Activated CD8-positive, alpha-beta T cell treated with anti-CD3 and anti-CD28 coated beads for 36 hours (primary cell): ENCODE measurements at places on chromosomes 7 and 10.

- DNase-seq: no peak
These were observed 423.4 kb upstream of the DPP6 start for GRCh38 chr7:153628825-153629224.

DNA sequence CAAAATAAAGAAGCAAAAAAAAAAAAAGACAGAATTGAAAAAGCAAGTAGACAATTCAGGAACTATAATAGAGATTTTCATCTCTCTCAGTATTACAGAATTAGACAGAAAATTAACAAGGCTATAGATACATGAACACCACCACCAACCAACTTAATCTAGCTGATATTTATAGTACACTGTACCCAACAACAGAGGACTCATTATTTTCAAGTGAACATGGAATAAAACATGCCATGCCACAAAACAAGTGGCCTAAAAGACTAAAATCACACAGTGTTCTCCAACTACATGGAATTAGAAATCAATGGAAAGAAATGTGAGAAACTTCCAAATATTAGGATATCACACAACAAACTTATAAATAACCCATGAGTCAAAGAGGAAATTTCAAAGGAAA is 9.1 kb downstream of the TMEM168 start:
- DNase-seq: no peak

GRCh38 chr10:15440204-15440711 is 69.2 kb upstream of the FAM171A1 start:
- DNase-seq: no peak

GRCh38 chr10:58352956-58353610 is 18.3 kb downstream of the UBE2D1 start:
- no peak for DNase-seq

- no peak for DNase-seq
These were observed 719.5 kb downstream of the KCNMA1 start for GRCh38 chr10:76918106-76918505.
